Trophoblast cell (in vitro differentiated cells and primary cell): ENCODE measurements at places on chromosomes 2 and 18.
A peak's percentile ranks its signal among the peaks of the same experiment; 100 is the strongest.

GRCh38 chr2:140627136-140627535 lies 1503.7 kb downstream of the LRP1B start:
- peak; percentile 56 for DNase-seq

DNA sequence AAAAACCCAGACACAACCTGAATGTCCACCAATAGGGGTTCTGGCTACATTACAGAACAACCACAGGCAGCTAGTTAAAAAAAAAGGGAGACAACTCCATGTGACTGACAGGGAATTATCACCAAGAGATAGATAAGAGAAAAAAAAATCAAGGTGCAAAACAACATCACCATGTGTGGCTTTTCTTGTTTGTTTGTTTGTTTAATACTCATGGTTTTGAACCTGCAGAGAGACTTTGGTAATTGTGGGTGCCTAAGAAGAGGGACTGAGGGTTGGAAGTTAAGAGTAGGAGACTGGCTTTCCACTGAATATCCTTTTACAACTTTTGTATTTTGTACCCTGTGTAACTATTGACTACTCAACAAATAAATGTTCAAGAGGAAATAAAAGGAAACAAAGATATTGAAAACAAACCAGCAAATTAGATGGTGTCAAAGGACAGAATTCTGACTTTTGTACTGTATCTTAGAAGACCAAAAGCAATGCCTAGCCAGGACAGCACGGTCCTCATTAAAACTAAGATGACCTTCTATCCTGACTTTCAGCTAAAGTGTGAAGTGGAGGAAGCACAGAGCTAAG lies 22.5 kb upstream of the DNAJC27 start:
- DNase-seq: no peak

- no peak for DNase-seq
Observed at GRCh38 chr2:3493615-3494007, 25.7 kb downstream of the ADI1 start.

DNA sequence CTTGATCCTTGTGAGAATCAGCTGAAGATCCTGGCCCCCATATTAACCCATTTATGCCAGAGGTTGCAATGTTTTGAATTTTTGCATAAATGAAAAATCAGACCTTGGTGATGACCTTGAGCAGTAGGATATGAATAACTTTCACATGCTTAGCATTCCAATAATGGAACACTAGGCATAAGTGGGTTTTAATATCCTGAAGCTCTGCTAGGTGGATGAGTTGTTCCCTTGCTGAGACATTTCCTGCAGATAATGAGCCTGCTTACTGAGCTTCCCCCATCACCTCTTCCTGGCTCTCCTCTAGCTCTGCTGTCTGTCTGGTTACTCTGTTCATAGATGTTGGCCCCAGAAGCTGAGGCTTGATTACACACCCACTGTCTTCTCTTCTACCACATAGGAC lies 25.5 kb upstream of the SEC11C start:
- DNase-seq: no peak

DNA sequence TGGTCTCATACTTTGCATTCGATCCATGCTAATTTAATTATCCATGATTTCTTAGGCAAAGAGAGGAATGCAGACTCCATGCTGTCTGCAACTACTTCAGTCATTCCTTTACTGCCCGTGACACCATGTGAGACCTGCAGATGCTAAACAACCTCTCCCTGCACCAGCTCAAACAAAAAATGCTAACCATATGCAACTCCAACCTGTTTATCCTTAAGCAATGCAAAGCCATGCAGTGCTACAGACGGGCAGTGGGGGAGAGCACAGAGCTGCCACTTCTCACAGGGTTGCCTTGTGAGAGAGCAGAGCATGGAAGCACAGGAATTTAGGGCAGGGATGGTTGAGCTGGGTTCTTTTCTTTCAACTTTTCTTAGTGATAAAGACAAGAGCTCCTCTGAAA lies 74.9 kb upstream of the KLHL14 start:
- no peak for DNase-seq

DNA sequence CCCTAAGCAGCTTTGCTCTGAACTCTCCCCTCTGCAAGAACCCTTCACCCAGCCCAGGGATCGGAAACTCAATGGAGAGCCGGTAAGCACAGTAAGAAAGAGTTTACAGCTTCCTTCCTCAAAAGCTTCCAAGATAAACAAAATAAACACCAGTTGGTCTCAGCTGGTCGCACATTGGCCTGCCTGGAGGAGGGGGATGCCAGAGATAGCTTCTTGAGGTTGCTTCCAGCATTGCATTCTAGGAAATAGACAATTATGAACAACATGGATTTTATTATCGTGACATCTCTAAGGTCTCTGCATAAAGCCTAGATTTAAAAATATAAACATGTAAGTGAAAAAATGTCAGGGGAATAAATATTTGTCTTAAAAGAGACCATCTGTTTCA lies 141.5 kb upstream of the PKDCC start:
- no peak for DNase-seq

DNA sequence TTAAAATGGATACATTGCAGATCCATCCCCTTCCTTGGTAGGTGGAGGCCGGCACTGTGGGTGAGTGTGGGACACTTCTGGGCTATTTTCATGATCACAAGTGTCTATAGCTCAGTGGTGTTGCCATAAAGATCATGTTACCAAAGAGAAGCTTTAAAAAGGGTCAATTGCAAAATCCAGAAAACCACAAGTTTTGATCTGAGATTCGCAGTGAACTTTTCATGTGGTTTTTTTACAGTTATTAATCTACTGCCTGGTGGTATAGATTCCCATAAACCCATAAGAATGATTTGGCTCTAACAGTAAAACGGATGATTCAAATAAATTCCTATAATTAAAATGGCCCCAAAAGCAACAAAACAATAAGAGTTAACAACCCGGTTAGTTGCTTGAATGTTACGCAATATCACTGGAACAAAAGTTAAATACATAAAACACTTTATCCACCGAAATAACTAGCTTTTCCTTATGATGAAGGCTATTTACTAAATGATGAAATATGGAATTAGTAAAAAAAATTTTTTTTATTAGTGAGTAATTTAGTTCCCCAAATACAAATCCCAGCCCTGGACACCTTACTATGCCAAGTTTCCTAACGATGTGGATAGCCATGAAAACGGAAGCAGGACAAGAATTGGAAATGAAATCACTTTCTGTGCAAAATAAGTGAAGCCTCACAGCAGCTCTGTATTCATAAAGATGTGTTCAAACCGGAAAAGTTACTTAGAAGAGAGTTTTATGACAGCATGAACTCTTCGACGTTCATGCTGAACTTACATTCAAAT lies 95.6 kb upstream of the THOC1 start:
- no peak for DNase-seq

DNA sequence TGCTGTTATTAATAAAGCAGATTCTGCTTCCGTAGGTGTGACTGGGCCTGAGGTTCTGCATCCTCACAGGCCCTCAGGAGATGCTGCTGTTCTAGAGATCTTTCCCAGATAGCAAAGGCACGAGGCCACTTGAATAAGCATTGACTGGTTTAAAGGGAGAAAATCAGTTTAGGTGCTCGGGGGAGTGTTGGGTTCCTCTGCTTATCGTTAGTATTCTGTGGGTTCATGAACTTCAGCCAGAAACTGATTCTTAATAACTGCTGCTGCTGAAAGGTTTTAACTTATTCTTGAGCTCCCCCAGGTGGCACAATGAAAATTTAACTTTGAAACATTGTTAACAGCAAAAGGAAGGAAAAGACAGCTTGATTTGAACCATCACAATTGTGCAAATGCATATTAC lies 56.9 kb downstream of the ITGA6 start:
- DNase-seq: no peak

DNA sequence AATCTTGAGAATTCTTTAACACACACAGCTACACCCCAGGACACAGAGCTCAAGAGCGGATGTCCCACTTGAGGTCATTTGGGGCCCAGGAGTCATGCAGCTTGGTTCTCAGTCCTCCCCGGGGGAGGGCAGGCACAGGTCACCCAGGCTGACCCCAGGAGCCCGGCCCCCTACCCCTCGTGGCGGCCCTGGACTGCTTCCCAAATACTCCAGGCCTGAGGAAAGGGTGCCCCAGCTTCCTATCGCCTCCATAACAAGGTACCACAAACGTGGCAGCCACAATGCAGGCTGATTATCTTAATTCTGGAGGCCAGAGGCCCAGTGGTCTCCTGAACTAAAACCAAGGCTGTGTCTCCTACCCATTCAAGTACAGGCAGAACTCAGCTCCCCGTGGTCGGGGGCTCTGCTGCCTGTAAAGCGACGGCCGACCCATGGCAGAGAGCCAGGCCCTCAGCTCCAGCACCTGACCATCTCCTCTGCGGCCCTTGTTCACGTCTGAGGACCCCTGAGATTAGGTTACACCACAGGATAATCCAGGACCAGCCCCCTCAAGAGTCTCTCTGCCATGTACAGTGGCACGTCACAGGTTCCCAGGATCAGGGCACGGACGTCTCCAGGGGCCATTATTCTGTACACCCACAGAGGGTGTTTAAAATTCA lies 10.5 kb downstream of the SLC66A2 start:
- DNase-seq: no peak

DNA sequence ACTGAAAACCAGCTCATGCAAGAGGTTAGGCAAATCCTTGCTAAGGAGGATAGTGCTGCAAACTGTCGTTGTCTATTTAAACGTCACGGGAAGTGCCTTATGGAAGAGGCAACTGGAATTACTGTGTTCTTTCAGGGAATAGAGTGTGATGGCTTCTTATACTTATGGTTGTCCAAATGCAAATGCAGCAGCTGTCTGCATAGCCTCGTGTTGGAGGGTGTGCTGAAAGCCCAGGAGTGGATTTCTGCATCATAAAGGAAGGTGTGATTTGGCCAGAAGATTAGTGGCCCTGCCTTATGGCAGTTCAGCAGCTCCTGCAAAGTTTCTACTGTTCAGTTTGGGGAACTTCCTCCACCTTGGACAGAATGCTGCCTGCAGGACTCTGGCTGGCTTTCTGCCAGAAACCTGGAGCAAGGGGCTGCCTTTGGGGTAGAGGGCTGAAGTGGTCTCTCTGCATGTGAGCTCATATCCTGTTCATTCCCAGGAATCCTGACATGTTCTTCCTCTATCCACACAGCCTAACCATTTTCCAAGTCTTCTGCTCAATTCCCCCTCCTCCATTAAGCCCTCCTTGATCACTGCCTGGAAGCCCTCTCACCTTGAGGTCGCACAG lies 321.2 kb upstream of the CXCR4 start:
- DNase-seq: no peak

GRCh38 chr2:191151331-191151730 lies 537 bp upstream of the STAT4 start:
- no peak for DNase-seq

GRCh38 chr2:149221898-149222297 lies 108.5 kb upstream of the LYPD6 start:
- peak; percentile 49 for DNase-seq

DNA sequence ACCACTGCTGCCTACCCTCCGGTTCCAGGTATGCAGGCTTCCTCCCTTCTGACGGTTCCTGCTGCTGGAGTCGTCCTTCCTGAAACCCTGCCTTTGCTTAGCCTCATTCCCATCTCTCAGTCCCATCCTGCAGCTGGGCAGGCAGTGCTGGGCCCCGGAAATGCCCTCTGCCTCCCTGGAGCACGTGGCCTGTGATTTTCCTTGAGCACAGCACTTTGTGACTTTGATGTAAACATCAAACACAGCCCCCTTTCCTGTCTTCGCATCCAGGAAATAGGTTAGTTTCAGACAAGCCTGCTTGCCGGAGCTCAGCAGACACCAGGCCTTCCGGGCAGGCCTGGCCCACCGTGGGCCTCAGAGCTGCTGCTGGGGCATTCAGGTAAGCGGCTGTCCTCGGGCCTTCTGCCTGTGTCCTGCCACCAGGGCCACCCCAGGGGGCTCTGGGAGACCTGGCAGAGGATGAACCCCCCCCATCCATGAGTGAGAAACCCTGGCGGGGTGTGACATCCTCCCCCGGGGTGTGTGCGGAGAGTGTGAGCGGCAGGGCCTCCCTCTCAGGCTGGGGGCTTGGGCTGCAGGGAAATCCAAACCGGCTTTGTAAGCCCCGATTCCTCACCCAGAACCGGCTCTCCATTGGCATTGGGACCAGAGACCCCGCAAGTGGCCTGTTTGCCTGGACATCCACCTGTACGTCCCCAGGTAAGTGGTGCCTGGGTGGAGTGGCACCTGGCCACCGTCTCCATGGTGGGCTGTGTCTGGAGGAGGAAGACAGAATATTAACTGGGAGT lies at the start of gene ZAP70:
ZAP70 (plus strand) TSS at position 281 of the 788 bp plus-strand sequence. CDS start 10,461 bp downstream, outside the sequence.
- DNase-seq: no peak

DNA sequence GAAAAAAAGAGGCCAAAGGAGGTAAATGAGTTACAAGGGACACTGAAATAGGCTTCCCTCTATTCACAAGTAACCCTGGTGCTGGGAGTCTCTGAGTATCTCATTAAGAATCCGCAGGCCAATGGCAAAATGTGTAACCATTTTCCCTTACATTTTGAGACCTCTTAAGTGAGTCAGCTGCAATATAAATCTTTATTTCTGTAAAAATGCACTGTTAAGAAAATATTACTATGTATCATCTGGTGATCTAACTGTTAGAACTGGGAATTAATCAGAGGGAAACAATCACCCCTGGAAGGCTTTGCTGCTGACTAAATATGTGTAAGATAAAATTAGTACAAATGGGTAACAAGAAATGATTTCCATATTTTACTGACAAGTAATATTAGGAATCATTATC lies 483.1 kb upstream of the CHST9 start:
- DNase-seq: no peak

GRCh38 chr2:83742117-83742782 lies 716.8 kb downstream of the SUCLG1 start:
- no peak for DNase-seq

DNA sequence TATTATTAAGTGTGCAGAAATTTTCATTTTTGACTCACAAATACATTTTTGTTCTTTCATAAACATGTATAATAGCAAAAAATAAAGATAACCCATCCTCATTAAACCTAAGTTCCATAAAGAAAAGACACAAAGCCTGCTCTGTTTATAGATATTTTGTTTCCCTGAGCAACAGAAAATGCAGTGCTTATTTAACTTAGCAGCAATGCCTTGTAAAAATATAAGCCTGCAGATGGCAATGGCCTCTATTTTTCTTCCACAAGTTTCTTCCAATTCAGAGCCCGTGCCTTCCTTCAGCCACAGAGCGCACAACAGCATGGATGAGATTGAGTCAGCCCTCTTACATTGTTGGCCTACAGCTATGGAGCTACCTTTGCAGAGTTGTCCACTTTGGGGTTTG lies 43.6 kb downstream of the PKP4 start:
- DNase-seq: no peak

DNA sequence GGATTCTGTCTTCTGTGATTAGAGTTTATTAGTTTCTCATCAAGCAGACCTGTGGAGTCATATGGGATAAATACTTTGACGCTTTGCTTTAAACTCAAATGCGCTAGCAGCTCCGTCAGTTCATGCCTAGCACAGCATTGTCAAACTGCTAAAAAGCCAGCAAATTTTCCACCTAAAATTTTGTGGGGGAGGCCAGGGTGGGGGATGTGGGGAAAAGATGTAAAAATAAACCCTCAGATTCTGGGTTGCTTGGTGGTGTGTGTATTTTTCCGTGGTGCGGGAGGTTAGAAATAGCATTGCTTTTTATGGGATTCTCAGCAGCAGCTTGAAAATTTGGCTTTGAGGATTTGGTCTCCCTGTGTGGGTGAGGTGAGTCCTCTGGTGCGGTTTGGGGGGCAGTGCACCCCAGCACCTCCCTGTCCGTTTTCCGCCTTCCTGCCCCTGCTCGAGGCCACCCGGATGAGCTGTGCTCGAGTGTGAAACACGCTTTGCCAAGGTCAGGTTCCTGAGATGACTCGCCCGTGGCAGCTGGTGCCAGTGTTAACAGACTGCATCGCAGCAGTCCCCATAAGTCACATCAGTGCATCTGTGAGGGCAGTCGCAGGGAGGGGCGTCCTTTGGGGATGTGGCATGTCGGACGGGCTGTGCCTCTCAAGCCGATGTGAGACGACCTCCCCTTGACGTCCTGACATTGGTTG lies 65.9 kb downstream of the LDLRAD4 start:
- DNase-seq: no peak

GRCh38 chr2:8837795-8838140 lies 355 bp upstream of the KIDINS220 start:
- no peak for DNase-seq
